Activated CD4-positive, alpha-beta T cell treated with anti-CD3 and anti-CD28 coated beads for 48 hours (primary cell): ENCODE measurements at places on chromosomes 2 and 18.

DNA sequence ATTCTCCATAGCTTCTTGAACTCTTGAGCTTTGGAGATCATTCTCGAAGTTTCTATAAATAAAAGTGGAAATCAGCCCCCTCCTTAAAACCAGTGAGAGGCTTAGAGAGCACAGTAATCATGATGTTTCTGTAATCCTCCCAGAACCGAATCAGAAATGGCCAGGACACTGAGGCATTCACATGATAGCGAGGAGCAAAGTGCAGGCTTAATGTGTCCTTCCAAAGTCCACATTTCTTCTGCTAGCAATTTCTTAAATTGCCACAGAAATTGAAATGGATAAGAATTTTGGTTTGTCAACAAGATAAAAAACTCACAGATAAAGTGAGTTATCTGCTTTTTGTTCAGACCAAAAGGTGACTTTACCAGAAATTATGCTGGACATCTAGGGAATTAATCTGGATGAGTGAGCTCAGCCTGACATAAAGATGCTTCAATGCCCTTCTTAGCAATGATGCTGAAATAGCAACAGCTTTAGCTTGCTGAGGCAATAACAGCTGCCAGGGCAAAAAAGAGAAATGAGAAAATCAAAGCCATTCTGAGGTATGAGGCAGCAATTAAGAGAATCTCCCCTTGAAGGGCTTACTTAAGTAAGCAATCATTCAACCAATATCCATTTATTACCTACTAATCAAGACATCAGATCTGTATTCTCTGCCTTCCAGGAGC is 82.4 kb upstream of the PHLPP1 start:
- DNase-seq, result no peak

DNA sequence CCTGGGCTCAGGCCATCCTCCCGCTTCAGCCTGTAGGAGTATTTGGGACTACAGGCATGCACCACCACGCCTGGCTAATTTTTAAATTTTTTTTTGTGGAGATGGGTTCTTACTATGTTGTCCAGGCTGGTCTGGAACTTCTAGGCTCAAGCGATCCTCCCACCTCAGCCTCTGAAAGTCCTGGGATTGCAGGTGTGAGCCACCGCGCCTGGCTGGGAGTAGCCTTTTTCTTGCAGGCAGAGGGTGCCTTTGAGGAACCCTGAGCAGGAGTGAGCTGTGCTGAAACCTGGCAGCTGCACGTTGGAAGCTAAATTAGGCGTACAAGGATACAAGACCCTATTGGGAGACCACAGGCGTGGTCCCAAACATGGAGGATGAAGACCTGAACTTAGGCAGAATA is 8.0 kb downstream of the CTDSP1 start:
- DNase-seq, result no peak

- no peak for DNase-seq
Measured at GRCh38 chr2:228040995-228041394, 140.5 kb downstream of the SPHKAP start.

DNA sequence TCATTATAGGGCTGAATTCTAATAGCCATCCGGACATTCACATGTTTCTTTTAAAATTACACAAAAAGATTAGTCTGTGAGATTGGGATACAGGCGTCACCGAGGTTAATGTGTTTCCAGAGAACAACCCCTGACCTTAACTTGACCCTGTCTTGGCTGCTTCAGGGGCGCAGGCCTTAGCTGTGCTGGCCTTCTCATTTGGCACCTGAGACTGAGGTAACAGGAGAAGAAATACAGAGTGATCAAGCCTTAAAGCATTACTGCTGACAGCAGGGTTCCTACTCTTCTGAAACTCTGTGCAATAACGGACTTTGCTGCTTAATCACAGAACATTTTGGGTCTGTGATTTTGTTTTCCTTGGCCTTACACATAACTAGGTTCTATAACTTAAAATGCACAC is 92.6 kb downstream of the RAPH1 start:
- DNase-seq, result no peak

GRCh38 chr2:140355511-140356090 is 1575.4 kb upstream of the NXPH2 start:
- DNase-seq, result no peak

GRCh38 chr2:180947208-180947689 is 33.2 kb upstream of the UBE2E3 start:
- DNase-seq, result no peak

DNA sequence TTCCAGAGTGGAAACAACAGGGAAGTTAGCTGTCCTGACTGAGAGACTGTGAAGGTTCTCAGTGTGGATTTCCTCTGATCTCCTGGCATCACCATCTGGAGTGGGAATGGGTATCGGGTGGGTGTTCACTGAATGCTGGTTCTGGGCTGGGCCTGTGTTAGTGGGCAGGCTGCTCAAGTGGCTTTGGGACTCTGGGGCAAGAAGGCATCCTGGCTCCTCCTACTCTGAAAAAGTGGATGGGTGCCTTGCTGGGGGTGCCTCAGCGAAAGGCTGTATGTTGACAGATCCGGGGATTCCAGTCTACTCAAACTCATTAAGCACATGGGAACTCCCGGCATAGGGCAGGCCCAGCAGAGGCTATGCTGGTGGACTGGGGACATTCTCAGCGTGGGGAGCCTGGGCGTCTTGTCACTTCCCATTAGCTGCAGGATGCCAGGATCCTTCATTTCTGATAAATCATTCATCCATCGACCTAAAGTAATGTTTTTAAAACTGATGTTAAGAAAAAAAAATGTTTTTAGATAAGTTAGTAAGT is 27.5 kb upstream of the CHRNA1 start:
- DNase-seq, result no peak

- DNase-seq, result no peak
Measured at GRCh38 chr2:180698668-180699067, 281.7 kb upstream of the UBE2E3 start.

- DNase-seq, result no peak
Measured at GRCh38 chr2:231037202-231037730, at the start of gene C2orf72. TSS of gene C2orf72 (plus strand) at chr2:231037523. CDS start at chr2:231037566, 43 bp downstream.

DNA sequence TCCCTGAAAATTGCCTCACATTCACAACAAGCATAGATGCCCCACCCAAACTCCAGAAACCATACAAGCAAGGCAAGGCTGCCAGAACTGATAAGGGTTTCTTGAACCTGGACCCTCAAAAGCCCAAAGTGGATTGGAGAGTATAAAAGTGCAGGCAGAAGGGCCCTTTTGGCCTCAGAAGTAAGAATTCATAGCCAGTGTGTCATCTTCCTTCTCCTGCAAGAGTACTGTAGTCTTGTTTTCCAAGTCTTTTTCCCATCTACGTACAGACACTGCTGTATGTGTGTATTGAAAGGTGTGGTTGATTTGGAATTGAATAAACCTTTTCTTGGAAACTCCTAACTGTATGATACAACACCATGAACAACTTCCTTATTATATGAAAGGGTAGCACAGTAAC is 46.8 kb downstream of the ZC3H15 start:
- DNase-seq, result no peak

DNA sequence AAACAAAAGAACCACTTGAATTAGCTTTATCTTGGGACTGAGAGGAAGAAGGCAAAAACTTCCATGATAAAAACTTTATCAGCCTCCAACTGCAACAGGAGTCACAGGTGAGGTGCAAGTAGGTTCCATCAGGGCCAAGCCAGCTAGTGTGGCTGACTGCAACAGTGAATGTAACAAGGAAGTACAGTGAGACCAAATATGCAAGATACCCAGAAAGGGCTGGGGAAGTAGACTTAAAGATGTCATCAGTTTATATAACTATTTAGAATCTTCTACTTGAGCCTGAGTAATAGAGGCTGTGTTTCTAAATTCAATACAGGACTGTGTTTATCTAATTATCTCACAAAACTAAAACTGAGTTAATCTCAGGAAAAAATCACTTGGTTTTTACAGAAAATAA is 14.8 kb downstream of the PLEKHM3 start:
- DNase-seq, result no peak

DNA sequence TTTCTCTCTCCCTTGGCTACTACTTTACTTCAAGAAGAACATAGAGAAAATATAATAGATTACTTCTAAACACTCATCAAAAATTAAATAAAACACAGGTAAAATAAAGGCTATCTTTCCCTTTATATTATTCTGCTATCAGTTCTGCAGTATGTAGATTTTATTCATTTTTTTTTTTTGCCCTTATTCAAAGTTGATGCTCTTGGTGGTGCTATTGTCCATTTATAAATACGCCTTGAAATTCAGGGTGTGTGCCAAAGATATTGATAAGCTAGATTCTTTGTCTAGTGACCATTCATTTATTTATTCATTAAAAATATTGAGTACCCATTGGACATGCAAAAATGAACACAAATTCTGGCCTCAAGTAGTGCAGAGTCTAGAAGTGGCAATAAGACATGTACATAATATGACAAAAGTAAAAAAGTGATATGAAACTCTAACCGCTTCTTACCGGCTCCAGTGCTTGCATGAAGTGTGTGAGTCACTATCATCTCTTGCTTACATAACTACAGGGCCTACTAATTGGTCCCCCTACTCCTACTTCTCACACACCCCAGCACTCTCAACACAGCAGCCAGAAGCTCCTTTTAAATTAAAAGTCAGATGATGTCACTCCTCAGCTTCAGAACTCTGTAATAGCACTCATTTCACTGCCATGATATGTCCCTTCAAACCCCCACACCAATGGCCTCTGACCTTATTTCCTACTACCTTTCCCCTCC is 208.3 kb upstream of the FANCL start:
- DNase-seq, result no peak

DNA sequence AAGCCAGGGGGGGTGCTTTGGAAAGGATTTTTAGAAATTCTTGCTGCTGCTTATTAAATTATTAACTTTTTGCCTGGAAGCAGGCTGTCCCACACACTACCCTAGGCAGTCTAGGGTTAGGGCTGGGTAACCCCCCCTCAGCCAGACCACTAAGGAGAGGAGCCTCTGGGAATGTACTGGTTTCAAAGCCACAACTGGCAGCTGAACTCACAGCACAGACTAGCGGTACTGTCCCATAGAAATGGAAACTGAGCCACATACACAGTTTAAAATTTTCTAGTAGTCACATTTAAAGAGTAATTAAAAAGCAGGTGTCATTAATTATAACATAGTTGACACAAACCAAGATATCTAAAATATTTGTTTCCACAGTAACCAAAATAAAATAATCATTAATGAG is 50.1 kb downstream of the SPRED2 start:
- no peak for DNase-seq

DNA sequence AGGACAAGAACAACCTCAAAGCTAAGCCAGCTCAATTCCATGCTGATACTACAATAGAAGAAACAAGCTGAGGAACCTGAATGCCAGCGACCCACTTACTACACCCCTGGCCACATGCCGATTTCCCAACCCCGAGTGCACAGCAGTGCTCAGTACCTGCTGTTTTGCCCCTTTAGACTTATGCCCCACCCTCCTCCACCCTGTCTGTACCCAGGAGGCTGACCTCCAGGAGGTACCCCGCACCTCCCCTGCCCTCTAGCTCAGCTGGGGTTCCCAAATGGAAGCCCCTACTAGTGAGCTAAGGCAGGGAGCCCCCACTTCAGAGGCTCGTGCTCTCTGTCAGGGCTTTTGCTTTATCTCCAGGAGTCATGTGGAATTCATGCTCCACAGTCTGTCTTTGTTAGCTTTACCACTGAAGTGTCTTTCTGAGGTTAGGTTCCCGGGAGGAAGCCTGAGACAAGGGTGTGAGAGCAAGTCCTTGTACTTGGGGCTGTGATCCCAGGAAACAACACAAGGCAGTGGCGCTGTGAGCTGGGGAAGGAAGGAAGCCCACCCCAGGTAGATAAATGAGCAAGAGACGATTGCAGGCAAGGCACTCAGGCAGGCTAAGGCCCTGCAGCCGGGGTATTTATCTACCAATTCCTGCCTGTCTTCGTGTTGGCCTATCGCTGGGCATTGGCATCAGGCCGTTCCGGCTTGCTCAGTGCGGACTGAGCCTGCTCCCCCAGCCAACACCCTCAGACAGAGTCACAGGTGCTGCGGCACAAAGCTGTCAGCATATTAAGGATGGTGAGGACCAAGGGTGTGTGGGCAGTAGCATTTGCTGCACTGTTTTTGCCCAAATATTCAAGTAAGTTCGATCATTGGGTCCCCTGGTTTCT is 220.5 kb downstream of the CYP26B1 start:
- DNase-seq, result no peak

DNA sequence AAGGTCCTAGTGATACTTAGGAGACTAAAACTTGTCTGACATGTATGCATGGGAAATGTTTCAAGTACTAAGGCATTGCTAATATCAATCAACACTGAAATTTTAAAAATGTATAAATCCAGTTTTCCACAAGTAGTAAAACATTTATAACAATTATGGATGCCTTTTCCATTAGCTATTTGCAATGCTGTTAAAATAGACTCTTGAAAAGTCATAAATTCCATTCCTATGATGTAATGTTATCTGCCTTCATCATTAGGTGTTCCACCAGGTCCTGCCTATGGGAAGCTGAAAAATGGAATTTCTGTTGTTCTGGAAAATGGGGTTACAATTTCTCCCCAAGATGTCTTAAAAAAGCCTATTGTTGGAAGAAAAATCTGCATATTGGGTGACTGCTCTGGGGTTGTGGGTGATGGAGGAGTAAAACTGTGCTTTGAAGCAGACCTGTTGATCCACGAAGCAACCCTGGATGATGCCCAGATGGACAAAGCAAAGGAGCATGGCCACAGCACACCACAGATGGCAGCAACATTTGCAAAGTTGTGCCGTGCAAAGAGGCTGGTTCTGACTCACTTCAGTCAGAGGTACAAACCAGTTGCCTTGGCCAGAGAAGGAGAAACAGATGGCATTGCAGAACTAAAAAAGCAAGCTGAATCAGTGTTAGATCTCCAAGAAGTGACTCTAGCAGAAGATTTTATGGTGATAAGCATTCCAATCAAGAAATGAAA is 18.7 kb downstream of the ELAC1 start:
- DNase-seq, result no peak

DNA sequence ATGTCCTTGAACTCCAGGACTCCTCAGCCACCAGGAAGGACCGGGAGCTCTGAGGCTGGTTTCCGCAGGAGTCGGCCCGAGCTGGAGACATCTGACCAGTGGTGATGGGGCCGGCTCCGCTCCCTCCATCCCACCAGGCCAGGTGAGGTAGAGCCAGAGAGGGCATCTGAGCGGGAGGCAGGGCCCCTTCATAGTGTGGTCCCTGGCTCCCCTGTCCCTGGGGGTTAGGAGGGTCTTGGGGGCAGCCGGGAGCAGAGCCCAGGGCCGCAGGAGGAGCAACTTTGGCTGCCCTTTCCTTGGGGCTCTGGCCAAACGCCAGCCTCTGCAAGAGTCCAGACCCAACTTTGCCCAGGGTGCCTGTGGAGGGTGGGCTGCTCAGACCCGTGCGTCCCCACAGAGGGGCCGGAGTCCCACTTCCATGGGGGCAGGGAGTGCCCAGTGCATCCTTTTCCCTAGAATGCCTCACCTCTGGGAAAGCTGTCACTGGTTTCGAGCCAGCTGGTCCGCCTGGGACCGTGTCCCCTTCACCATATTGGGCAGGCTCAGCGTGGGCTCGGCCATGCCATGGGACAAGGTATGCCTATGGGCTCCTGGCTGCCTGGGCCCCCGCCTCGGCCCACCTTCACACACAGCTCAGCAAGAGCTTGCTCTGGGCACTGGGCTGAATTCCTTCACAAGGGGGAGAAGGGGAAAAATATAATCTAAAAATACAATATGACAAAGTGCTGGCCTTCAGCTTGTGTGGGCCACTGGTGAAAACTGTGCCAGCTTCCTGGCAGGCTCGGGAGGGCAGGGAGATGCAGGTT is 148.6 kb downstream of the TWIST2 start:
- DNase-seq, result no peak

GRCh38 chr18:10055125-10055750 is 141.4 kb downstream of the VAPA start:
- no peak for DNase-seq
